Left renal cortex interstitium (tissue), 4 donors: ENCODE measurements at places on chromosomes 7 and 10. TPM values are rescaled to one million over a fixed set of nuclear protein-coding genes. Genes with fewer than 3 reads are reported as not detected.

The BCCIP gene
- 93.4 TPM for polyA plus RNA-seq

The CLEC5A gene
- polyA plus RNA-seq, result 0.65 TPM

The ERVW-1 gene
- 2.9 TPM for polyA plus RNA-seq

The NKX2-3 gene
- polyA plus RNA-seq, result not detected

The VIPR2 gene
- polyA plus RNA-seq, result 3.7 TPM

The PLXDC2 gene
- 34.3 TPM for polyA plus RNA-seq

The ZPBP gene
- 0.29 TPM for polyA plus RNA-seq

The MSS51 gene
- polyA plus RNA-seq, result 1.2 TPM
